Stimulated activated CD4-positive, alpha-beta T cell treated with anti-CD3 and anti-CD28 coated beads, Interleukin-1b, Interleukin-23, amount 100 ng/mL, for 1 hour (primary cell): ENCODE measurements at places on chromosomes 12 and 14.

DNA sequence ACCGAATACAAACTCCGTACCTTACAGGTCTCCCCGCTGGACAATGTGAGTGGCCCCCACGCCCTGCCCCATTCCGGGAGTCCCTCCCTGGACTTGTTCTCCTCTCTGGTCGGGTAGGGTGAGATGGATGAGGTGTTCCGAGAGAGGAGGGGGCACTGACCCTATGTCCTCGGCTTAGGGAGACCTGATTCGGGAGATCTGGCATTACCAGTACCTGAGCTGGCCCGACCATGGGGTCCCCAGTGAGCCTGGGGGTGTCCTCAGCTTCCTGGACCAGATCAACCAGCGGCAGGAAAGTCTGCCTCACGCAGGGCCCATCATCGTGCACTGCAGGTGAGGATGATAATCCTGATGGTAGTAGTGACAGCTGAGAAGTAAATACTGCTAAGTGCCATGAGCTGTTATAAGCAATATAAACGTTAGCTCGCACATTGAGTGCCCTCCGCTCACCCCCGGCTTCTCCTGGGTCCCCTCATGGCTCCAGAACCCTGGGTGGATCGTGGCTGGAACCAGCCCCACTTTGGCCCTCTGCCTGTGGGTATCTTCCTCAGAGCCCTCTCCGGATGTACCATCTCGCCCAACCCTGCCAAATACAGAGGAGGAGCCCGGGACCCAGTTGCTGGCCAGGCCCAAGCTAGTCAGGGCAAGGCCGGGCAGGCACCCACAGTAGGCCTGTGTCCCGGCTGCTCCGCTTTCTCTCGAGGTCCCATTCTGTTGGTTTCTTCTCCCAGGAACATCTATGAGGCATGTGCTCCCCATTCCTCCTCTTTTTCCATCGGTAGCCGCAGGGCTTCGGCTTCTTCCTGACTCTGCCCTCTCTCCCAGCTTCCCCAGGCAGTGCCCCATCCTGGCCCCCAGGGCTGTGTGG lies 6.8 kb downstream of the PTPN6 start:
- no peak for DNase-seq

DNA sequence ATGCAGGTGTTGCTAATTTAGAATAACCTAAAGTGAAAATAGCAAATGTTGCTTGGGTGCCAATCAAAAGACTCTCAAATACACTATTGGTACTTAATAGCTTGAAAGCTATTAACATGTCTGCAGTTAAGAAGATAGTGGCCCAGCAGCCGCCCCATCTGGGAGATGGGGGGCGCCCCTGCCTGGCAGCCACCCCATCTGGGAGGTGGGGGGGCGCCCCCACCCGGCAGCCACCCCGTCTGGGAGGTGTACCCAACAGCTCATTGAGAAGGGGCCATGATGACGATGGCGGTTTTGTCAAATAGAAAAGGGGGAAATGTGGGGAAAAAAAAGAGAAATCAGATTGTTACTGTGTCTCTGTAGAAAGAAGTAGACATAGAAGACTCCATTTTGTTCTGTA lies 923.1 kb upstream of the MDGA2 start:
- no peak for DNase-seq

GRCh38 chr12:47066278-47067025 lies 13.0 kb upstream of the PCED1B start:
- DNase-seq: no peak

GRCh38 chr12:80187660-80188090 lies 88.3 kb downstream of the OTOGL start:
- DNase-seq: no peak

DNA sequence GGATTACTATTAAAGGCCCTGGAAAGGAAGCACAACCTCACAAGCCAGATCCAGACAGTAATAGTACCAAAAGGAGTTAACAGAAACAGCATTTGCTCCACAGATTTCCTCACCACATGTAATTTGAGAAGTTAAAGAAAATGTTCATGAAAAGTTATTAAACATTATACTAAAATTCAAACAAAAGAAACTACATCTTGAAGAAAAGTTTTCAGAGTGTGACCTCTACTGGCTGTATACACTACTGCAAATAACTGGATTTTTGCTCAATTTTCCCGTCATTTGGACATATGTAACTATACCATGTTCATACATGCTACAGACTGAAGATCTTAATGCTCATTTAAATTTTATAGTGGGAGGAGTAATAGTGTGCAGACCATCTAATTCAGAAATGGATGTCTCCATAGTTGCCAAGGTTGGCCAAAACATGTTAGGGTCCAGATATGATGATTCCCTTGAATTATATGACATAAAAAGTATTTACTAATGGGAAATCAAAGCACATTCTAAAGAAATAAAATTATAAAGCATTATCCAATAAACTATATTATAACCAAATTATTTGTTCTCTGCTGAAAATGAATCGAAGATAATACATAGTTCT lies 5.6 kb downstream of the KRR1 start:
- no peak for DNase-seq

DNA sequence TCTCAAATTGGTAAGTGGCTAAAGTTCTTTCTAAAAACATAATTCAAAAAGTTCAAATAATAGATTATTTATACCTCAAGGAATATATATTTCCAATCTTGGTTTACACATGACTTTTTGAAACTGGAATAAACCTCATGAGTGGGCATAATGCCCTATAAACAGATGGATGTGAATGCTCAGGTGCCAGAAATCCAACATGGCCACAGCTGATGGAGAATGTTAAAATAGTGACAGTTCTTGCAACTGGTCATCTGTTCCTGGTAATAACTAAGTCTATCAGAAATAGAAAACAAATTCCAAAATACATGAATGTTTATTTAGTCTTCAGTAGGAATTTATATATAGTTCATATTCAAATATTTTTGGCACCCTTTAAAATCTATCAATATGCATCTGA lies 21.6 kb upstream of the CNOT2 start:
- DNase-seq: no peak

GRCh38 chr12:50394469-50395029 lies 1.9 kb downstream of the FAM186A start:
- no peak for DNase-seq

DNA sequence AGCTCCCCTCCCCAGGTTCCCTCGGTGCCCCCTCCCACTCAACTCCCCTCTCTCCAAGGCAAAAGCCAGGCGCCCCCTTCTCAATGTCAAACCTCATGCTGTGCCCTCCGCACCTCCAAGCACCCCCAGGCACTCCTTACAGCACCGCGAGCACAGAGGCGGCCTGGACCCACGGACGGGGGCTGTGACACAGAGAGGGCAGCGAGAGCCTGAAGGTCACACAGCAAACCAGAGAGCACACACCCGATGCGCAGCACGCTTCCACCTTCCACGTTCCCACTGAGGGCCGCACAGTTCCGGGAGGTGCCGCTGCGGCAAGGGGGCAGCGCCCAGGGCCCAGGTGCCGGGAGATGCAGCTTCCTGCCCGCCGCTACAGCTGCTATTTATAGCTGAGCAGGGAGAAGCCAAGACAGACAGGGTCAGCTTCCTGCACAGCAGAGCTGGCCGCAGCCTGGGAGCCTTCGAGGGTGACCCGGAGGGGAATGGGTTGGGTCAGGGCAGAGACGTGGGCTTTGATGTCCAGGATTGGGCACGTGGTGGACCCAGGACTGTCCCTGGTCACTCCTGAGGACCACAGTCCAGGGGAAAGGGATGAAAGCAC lies 12.9 kb downstream of the NCOR2 start:
- no peak for DNase-seq

GRCh38 chr14:76053572-76054355 lies 68.2 kb downstream of the IFT43 start:
- no peak for DNase-seq

DNA sequence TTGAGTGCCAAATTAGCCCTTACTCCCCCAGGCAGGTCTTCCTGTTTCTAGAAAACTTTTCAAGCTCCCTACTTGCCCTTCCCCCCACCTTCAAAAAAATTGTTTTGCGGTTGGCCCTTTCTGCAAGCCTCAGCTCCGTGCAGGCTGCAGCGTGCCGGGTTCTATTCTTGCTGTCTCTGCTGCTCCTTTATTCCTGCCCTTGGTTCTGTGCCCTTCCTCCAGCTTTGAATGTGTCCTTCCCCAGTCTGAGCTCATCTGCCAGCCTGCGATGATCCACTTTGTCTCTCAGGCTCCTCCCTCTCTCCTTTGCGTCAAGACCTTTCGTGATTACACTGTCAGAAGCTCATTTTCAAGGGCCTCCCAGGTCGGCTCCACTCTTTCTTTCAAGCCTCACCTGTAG lies 98.6 kb downstream of the IRF2BPL start:
- DNase-seq: no peak

DNA sequence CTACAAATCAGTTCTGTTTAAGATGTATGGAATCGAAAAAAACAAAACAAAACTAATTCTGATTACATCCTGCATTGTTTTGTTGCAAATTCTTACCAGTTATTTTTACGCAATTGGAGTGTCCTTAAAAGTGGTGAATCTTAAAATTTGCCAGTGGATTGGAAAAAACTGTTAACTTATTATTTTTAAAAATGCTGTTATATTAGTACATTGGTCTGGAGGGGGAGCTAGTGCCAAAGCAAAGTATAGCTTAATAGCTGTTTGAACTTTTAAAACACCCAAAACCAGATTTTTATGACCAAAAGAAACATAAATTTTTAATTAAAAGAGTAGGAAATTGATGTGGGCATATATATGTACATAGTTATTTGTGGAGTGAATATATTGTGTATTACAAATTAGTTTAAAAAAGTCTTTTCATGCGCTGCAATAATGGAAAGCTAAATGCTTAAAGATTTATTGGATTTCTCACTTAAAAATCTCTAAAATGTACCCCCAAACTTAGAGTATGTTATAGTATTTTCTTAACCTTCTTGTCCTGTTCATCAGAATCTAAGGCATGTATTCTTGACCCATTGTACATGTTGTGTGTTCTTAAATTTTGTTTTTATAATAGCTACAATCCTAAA lies 2.5 kb downstream of the FUT8 start:
- no peak for DNase-seq

DNA sequence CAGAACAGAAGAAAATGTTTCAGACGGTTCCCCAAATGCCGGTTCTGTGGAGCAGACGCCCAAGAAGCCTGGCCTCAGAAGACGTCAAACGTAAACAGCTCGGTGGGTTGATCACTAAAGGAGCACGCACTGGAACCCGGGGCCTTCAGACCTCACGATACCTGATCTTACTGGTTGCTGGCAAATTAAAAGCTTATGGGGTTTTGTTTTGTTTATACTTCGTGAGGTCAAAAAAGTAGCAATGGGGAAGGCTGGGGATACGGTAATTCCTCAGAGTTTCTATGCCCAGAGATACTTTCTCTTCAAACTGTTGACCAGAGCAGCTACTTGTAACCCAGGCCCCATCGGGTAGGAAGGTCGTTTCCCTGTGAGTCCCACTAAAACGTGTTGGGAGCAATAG lies 1.7 kb downstream of the CDKN1B start:
- no peak for DNase-seq
